Occipital lobe (tissue), 3 donors: ENCODE measurements at places on chromosomes 3 and 15.

DNA sequence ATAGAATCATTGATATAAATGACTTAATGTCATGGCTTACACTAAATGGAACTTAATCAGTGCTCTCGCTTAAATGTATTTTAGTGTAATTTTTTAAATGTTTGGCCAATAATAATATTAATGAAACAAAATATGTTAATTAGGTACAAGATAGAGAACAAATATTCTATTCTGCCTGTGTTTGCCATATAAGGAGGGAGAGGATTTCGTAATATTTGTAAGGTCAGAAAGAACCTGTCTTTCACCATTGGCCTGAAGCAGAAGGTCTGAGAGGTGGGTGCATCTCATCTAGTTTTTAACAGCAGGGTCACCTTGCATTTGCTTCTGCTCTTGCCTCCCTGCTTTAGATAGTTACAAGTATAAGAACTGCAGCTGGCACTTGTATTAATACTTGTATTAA lies 2.5 kb downstream of the GPR87 start:
- DNase-seq, result no peak

DNA sequence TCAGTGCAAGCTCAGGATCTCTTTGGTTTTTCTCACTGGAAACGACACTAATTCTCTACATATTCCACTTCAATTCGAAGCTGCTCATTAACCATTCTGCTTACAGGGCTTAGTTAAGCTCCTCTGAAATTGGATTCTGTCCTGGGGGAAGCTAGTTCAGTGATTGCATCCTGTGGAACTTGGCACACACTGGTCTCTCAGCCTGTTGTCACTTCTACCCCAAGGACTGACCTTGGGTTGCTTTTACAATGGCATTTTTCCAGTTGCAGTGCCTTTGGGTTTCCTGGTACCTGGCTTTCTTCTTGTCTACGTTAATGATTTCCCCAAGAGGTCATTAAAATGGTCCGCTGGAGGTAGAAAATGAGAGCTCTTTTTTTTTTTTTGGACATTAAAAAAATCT lies 33.3 kb upstream of the GABRB3 start:
- DNase-seq, result no peak

DNA sequence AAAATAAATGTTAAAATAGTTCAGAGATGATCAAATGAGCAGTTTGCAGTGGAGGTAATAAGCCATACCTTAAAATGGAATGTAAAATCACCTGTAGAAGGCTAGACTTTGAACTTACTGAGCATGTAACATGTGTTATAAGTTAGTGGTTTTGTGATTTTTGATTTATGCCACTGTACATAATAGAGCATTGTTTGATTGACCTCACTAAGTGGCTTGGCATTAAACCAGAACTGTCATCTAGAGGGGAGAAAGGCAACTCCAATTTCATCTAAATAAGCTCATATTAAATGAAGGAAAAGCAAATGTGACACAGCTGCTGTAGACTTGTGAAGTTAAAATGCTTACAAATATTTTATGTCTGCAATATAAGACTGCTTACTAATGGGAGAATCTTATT lies 387.9 kb downstream of the ZIC1 start:
- no peak for DNase-seq

GRCh38 chr15:56759450-56759845 lies 26.1 kb upstream of the ZNF280D start:
- no peak for DNase-seq

DNA sequence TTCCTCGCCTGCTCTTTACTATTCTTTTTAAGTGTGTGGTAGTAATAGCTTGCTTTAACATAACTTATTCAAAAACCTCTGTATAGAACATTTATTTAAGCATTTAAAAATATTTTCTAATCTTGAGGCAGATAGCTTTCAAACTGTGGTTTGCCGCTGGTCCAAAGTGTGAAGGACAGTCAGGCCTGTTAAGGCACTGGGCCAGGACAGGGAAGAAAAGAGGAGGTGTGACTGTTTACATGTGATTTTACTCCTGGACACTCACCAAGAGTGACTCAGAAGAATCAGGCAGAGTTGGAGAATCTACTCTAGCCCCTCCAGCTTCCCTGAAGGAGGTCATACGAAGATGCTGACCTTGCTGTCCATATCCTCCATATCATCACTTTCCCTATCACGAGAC lies 44.7 kb downstream of the CEP152 start:
- no peak for DNase-seq

DNA sequence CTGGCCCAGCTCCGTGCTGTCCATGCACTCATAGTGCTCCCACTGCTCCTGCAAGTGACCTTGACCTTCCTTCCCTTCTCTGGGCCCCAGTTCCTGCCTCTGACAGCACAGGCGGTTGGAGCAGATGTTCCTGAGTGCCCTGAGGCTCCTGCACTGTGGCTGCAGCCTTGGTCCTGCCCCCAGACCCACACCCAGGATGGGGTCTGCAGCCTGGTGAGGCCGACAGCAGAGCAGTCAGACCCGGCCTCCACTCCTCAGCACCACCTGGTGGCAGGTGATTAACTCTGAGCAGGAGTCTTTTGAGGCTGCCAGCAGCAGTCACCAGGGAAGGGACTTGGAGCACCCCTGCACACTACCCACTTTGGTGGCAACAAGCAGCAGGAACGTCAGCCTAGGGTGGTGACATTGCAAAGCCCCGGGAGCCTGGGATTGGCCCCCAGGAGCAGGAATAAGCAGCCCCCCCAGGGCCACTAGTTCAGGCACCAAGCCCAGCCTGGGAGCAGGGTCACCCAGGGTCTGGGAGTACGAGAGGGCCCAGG lies 64.6 kb downstream of the CYP11A1 start:
- DNase-seq, result no peak

DNA sequence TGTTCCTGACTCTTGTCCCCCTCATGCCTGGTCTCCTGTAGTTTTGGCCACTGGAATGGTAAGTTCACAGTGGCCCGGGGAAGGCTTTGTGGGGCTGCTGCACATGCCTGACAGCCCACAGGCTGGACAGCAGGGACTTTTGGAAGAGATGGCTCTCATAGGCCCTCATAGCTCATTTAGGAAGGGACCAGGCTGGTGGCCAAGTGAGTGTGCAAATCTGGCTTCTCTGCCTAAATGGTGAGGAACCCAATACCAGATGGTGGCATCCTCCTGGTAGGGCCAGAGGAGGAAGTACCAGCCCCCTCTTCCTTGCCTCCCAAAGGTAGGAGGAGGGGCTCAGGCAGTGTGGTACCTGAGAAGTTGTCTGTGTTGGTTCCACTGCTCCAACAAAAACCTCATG lies 25.6 kb downstream of the ALPK3 start:
- no peak for DNase-seq

GRCh38 chr3:186653984-186654383 lies 11.8 kb upstream of the HRG start:
- DNase-seq, result no peak

DNA sequence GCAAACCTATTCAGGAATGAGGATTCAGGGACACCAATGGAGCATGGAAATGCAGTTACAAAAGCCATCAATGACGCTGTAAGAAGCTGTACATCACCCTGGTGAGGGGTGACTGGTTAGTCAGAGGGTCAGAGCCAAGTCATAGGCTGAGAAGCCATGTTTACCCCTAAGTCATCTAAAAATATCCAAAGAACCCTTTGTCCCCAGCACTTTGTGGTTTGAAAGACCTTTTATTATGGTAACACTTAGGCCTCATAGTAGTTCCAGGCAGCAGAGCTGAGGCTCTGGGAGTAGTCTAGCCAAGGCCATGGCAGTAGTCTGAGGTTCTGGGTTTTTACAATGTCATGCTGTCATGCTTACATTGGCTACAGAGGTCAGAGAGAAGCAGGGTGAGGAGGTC lies 131.2 kb downstream of the CTNNB1 start:
- DNase-seq, result no peak

GRCh38 chr3:99118381-99118780 lies 216.9 kb upstream of the DCBLD2 start:
- DNase-seq, result no peak
